ENCODE measurements at places on chromosomes 3 and 15. TPM values are rescaled to one million over a fixed set of nuclear protein-coding genes. Genes with fewer than 3 reads are reported as not detected.

PCLAF gene
- 8.6 TPM for total RNA-seq

RFX7 gene
- 29.8 TPM for total RNA-seq

NUP210 gene
- total RNA-seq, result 8.4 TPM

FXR1 gene
- 194 TPM for total RNA-seq

GPR160 gene
- total RNA-seq, result 2.6 TPM

XIRP1 gene
- total RNA-seq, result not detected

RHOV gene
- total RNA-seq, result 1.7 TPM

PLAAT1 gene
- total RNA-seq, result 1.0 TPM

KLHL6 gene
- total RNA-seq, result not detected

GPR156 gene
- 1.0 TPM for total RNA-seq

LMAN1L gene
- total RNA-seq, result not detected

CTDSPL gene
- total RNA-seq, result 38.8 TPM

TMEM40 gene
- total RNA-seq, result 58.4 TPM

SLC51B gene
- not detected for total RNA-seq

SLC28A2 gene
- not detected for total RNA-seq

SERINC4 gene
- not detected for total RNA-seq

QTRT2 gene
- total RNA-seq, result 43.6 TPM

CPEB1 gene
- total RNA-seq, result not detected

LRRK1 gene
- total RNA-seq, result 15.4 TPM

IP6K2 gene
- 117 TPM for total RNA-seq

P2RY13 gene
- not detected for total RNA-seq

ZMYND10 gene
- total RNA-seq, result 0.68 TPM

PIF1 gene
- 8.1 TPM for total RNA-seq

CFAP100 gene
- not detected for total RNA-seq

SLC9C1 gene
- total RNA-seq, result not detected

IL5RA gene
- total RNA-seq, result not detected

HRH1 gene
- total RNA-seq, result 14.8 TPM

NAALADL2 gene
- 4.2 TPM for total RNA-seq

ZIC1 gene
- not detected for total RNA-seq

DPH6 gene
- 20.3 TPM for total RNA-seq

EXD1 gene
- total RNA-seq, result 0.37 TPM

CHL1 gene
- total RNA-seq, result not detected

C2CD4A gene
- total RNA-seq, result not detected

CMTM7 gene
- 14.3 TPM for total RNA-seq

SLC4A7 gene
- 37.2 TPM for total RNA-seq

PLSCR5 gene
- total RNA-seq, result not detected

LYZL4 gene
- total RNA-seq, result not detected

TMEM212 gene
- total RNA-seq, result not detected

TP63 gene
- 26.5 TPM for total RNA-seq

MBNL1 gene
- 114 TPM for total RNA-seq

UACA gene
- 37.0 TPM for total RNA-seq

ADAMTS7 gene
- total RNA-seq, result 10.8 TPM

RTP1 gene
- total RNA-seq, result not detected

ARGFX gene
- total RNA-seq, result not detected

PHLDB2 gene
- 109 TPM for total RNA-seq

C3orf80 gene
- 0.28 TPM for total RNA-seq

CISH gene
- 0.59 TPM for total RNA-seq

SST gene
- total RNA-seq, result not detected
